Coronary artery (tissue), 2 donors: ENCODE measurements at places on chromosomes 7 and 10.

- no peak for DNase-seq
These were observed 57.2 kb downstream of the CABCOCO1 start for GRCh38 chr10:61719906-61720305.

- no peak for DNase-seq
These were observed 1.8 kb upstream of the CHN2 start for GRCh38 chr7:29192811-29193210.

- DNase-seq = no peak
These were observed 22.8 kb upstream of the PHYH start for GRCh38 chr10:13322615-13323148.

DNA sequence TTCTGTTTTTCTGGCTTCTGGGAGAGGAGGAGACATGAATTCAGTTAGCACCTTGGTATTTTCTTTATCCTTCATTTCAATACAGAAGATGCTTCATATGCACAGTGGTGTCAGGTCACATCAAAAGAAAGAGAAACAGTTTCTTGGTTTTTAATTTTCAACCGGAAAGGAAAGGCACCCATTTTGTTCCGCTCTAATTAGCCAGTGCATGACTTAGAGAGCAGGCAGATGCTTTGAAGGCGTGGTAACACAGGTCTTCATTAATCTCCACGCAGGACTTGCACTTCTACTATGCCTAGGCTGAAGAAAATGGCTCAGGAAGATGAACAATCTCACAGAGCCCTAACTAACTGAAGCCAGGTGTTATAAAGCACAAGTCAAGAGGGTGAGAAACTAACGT lies 70.4 kb upstream of the ATRNL1 start:
- no peak for DNase-seq

- DNase-seq = no peak
These were observed 79.9 kb upstream of the EN2 start for GRCh38 chr7:155377838-155378579.

DNA sequence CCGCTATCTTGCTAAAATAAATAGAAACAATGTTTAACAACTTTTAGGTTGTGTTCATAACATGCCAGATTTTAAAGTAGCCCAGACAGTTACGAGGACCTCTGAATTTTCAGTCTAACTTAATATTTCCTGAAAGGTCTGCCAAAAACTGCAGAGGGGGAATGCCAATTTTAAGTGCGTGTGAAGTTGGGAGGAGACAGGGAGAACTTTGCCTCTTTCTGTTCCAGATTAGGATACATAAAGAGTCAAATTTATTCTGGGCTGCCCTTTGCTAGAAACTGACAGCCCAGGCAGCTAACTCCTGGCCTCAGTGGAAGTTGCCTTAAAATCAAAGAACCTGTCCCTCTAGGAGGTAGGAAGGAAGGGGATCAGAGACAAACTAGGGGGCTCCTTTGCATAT lies 52.3 kb upstream of the PIP4K2A start:
- no peak for DNase-seq

GRCh38 chr7:42381161-42381560 lies 144.2 kb upstream of the GLI3 start:
- DNase-seq = no peak

GRCh38 chr10:102121739-102122372 lies 1.7 kb upstream of the LDB1 start:
- DNase-seq = no peak

DNA sequence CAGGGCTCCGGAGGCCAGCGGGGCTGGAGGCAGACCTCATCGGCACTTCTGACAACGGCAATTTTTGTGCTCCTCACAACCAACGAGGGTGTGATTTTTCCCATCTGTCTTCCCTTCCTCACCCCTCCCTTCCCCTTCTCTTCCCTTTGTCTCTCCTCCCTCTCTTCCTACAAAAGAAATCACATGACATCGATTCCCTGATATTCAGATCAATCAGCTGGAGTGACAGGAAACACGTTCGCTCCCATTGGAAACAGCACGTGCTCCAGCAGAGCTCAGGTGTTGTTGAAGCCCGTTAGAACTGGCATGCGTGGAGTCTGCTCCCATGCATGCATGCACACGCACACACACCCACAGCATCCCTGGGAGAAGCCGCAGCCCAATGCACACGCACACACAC lies 222.4 kb downstream of the PTPRN2 start:
- no peak for DNase-seq

DNA sequence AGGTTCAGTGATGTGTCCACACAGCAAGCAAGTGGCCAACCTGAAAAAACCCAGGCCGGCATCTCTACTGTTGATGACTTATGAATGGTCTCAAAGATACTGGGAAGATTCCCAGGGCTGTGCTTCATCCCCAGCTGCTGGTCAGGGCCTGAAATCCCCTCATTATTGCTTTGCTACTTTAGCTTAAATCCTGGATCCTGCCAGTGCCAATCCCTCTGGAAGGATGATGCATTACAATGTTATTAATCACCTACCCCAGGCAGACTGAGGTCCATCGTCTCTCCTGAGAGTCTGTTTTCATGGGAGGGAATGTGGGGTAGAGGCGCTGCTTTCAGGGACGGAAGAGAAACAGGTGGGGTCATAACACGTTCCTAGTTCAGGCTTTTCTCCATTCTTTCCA lies 371.6 kb downstream of the RPS24 start:
- DNase-seq = peak; percentile 11
